ENCODE measurements at places on chromosomes 2 and 18.
A peak's percentile ranks its signal among the peaks of the same experiment; 100 is the strongest.

DNA sequence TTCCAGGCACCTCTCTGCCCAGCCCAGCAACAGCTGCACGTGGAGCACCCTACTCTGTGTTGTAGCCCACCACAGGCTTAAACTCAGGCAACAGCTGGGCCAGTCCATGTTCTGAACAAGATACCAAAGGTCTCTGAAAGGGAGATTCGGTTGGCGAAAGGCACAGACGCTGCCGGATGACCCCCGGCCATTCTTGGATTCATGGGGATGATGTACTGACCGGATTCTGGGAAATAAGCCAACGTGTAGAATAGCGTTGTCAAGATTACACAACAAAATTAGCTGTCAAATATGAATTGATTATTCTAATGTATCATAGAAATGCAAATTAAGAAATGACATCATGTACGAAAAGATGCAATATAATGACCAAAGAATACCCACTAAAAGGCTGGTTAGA is 283.0 kb upstream of the PXDN start:
- no peak for DNase-seq

DNA sequence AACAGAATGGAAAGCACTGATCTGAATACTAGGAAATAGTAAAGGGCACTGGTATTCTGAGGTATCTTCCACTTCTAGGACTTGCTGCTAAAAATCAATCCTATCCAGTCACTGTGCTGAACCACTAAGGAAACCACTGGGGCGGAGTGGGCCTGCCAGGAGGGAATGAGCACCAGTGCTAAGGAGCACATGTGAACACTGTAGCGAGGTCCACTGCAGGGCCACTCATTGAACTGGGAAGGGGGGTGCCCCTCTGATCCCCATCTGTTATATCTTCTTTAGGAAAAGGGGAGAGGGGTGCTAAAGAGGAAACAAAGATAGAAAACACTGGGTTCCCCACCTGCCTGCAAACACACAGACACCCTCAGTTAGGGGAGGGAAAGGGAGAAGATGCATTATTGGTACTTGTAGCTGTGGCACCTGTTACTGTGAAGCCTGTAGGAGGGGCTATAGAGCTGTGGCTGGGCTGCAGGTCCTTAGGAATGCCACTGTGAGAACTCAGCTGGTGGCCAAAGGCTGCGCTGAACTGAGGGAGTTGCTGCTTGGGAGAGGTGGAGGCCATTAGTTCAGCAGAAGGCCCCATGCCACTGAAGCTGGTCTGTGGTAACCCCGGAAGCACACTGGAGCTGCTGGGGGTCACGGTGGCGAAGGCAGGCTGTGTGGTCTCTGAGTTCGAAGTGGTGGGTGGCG is 81.8 kb downstream of the INO80D start:
- no peak for DNase-seq

- no peak for DNase-seq
Observed at GRCh38 chr2:38793511-38793910, 15.5 kb downstream of the GEMIN6 start.

DNA sequence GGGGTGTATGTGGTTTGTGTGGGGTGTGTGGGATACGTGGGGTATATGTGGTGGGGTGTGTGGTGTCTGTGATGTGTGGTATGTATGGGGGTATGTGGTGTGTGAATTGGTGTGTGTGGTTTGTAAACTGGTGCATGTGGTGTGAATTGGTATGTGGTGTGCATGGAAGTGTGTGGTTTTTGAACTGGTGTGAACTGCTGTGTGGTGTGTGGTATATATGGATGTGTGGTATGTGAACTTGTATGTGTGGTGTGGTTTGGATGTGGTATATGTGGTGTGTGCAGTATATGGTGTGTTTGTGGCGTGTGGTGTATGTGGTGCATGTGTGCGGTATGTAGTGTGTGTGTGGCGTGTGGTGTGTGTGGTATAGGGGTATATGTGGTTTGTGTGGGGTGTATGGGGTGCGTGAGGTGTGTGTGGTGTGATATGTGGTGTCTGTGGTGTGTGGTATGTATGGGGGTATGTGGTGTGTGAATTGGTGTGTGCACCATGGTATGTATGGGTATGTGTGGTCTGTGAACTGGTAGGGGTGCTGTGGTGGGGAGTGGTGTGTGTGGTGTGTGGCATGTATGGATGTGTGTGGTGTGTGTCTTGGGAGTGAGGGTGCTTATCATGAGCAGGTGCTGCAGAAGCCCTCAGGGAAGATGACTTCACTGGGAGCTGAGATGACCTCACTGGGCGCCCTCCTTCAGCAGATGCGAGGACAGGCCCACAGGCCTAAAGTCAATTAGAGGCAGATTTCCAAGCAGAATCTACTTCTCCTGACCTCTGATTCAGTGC is 209.6 kb upstream of the TNP1 start:
- DNase-seq, result no peak

DNA sequence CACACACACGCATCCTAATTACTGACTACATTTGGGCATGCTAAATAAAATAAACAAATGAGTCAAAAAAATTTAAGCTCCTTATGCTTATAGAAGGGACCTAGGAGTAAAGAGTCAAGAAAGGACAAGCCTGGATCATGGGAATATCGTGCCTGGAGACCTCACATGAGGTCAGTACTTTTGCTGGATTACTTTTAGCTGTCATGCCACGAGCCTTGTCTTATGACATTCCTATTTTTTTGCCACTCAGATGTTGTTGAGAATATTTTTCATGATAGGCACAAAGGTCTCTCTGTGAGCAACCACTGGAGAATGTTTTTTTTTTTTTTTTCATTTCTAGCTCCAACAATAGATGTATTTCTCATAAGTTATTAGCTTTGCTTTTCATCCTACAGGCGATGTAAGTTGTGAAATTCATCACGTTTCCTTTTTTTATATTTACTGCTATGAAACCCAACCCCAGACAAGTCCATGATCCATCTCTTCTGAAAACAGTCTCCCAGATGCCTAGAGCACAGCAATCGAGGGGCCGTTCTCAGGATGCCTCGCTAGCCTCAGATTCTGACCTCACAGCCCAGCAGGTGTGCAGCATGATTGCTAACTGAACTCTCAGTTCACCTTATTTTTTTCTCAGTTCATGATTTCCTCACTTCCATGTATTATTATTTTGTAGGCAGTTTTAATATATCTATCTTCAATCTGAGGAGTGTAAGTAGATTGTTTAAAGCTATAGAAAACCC is 464.5 kb downstream of the IRS1 start:
- no peak for DNase-seq

- no peak for DNase-seq
Observed at GRCh38 chr18:30970196-30970816, 72.2 kb downstream of the DSC3 start.

GRCh38 chr2:20447437-20448245 is 767 bp downstream of the RHOB start:
- no peak for DNase-seq

- DNase-seq, result no peak
Observed at GRCh38 chr2:54052825-54053718, 62.3 kb upstream of the ACYP2 start.

GRCh38 chr2:43408407-43409160 is 182.2 kb upstream of the ZFP36L2 start:
- no peak for DNase-seq

DNA sequence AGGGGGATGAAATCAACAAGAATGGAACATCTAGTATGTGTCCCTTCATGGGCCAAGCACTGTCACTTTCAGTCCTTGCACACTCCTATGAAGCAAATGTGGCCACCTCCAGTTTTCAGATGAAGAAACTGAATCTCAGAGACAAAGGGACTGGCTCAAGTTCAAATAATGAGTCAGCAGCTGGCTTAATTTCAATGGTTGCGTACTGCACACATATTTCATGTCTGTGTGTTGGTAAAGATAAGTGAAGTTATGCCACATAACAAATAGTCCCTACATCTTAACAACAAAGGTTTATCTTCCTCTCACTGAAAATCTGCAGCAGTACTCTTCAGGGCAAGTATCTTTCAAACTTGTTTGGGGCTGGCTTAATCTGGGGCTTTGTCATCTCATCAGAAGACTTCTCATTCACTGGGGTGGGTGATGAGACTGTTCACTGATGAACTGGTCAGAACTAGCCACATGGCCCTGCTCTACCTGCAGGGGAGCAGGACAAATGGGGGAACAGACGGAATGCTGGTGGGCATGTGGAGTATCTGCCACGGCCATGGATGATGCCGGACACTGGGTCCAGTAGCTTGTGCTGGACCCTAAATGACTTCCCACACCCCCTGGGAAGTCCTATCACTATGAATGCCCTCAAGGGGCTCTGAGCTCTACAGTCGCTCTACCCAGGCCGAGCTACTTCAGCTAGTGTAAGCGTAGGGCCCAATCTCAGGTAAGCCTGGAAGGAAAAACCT is 263.2 kb downstream of the CYP26B1 start:
- DNase-seq, result peak; percentile 55

- no peak for DNase-seq
Observed at GRCh38 chr2:63049970-63050333, 678 bp upstream of the OTX1 start.

- DNase-seq, result no peak
Observed at GRCh38 chr2:106142683-106143082, 51.4 kb downstream of the UXS1 start.

DNA sequence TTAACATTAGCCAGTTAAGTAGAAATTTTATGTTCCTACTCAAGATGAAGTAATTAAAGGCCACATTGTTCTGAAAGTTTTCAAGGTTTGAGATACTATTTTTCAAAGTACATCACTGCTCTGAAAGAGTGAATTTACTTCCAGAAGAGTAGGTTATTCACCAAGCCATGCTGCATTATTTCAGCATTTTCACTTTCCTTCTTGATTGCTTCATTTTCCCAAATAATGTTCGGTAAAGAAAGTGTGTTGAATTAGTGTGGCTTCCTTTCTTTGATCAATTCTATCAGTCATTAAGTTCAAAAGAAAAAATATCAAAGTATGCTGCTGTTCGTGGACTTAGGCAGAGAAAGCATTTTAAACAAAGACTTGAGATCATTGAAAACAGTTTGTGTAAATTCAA is 310.3 kb downstream of the XIRP2 start:
- no peak for DNase-seq

DNA sequence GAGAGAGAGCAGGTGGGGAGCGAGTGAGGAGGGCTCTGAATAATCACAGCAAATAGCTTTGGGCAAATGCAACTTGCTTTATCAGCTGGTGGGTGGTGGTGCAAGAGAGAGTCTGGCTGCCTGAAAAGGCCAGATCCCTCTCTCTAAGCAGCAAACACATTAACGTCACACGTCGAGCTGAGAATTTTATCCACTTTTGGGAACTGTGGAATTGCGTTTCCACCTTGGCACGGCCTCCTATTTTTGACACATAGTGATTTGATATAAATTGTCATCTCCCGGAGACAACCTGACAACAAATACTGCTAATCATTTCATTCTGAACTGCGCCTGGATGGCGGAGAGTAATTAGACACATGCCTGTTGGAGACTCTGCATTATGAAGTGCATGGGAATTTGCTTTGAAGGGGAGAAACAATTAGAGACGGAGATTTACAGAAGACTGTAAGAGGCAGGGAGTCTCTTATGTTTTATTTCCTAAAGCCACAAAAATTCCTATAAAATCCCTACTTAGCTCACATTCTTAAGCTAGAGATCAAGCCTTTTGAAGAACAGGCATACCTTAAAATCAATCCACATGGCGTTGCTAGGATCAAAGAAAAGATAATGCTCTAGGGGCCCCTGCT is 634.1 kb downstream of the TDRD15 start:
- no peak for DNase-seq

DNA sequence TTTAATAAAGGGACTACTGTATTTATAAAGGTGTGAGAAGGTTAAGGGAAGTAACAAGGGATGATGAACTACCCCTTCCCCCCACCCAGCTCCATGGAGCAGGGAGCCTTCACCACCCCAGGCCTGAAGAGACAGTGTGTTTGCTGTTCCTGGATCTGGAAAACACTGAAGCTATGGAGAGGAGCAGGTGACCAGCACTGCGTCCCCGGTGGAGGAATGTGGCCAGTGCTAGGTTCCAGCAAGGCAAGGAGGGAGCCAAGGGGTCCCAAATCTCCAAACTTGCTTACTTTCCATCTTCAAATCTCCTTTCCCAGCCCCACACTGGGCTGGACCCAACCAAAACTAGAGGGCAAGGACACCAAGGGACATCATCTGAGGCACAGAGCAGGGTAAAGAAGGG is 128.7 kb upstream of the CD302 start:
- no peak for DNase-seq

- no peak for DNase-seq
Observed at GRCh38 chr2:24287171-24287570, 73.2 kb downstream of the ITSN2 start.

DNA sequence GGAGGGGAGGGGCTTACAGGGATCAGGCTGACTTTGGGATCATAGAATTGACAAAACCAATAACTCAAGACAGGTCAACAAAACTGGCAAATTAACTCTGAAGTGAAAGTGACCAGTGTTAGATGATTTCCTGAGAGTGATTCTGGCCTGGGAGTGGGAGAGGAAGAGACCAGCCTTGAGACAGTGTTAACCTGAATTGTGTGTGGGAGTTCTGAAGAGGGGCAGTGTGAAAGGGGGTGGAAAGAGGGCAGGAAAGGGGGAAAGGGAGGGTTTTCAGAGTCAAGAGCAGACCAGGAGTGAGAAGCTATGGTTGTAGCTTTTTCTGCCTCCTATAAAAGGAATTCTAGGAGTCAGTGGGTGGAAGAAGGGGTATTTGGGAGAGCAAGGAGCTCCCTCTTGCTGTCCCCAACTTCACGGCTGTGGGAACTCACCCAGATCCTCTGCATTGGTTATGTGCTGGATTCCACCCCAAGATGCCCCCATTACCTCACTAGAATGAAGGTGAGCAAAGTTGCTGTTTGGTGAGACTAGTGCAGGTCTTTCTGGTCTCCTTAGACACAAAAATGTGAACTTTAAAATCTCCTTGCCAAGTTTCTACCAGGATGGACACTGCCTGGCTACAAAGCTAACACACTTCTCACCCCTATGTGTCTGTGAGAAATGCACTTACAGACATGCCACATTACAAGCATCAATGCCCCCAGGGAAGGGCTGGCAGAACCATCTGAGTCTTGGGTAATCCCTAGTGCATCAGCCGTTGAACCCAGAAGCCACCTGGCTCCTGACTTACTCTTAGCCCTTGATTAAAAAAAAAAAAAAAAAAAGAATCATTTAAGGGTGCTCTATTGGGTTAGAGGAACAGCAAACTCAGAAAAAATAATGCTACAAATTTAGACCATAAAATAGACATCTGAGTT is 61.6 kb downstream of the BMP10 start:
- DNase-seq, result no peak

Data from tibial nerve (tissue), 4 donors.